Thoracic aorta (tissue), 2 donors: ENCODE measurements at places on chromosomes 1 and 21. TPM values are rescaled to one million over a fixed set of nuclear protein-coding genes. Genes with fewer than 3 reads are reported as not detected.
A peak's percentile ranks its signal among the peaks of the same experiment; 100 is the strongest.

- H3K27me3 ChIP-seq: no peaks in the 10 kb centered on the region
- H3K27ac ChIP-seq: peak overlapping the region; percentile 46
- no peak for DNase-seq
- H3K4me3 ChIP-seq: no peak overlapping the region
- peaks cover 5% of the 10 kb centered on the region for H3K36me3 ChIP-seq
Measured at GRCh38 chr1:40774266-40774998, 9.2 kb upstream of the KCNQ4 start.

- H3K27me3 ChIP-seq: no peaks in the 10 kb centered on the region
- no peaks in the 10 kb centered on the region for H3K36me3 ChIP-seq
- H3K4me1 ChIP-seq: no peaks in the 10 kb centered on the region
Measured at GRCh38 chr1:200082329-200082728, 54.8 kb downstream of the NR5A2 start.

GRCh38 chr1:7810395-7810794 lies 26.3 kb downstream of the PER3 start:
- peaks cover 43% of the 10 kb centered on the region for H3K36me3 ChIP-seq
- no peak overlapping the region for H3K4me3 ChIP-seq
- H3K27ac ChIP-seq: no peak overlapping the region
- no peaks in the 10 kb centered on the region for H3K27me3 ChIP-seq
- no peak for DNase-seq

GRCh38 chr1:2382621-2383361 lies 8.6 kb downstream of the MORN1 start:
- H3K4me3 ChIP-seq: no peak overlapping the region
- H3K27me3 ChIP-seq: no peaks in the 10 kb centered on the region
- H3K27ac ChIP-seq: no peak overlapping the region
- peaks cover 3% of the 10 kb centered on the region for H3K4me1 ChIP-seq

DNA sequence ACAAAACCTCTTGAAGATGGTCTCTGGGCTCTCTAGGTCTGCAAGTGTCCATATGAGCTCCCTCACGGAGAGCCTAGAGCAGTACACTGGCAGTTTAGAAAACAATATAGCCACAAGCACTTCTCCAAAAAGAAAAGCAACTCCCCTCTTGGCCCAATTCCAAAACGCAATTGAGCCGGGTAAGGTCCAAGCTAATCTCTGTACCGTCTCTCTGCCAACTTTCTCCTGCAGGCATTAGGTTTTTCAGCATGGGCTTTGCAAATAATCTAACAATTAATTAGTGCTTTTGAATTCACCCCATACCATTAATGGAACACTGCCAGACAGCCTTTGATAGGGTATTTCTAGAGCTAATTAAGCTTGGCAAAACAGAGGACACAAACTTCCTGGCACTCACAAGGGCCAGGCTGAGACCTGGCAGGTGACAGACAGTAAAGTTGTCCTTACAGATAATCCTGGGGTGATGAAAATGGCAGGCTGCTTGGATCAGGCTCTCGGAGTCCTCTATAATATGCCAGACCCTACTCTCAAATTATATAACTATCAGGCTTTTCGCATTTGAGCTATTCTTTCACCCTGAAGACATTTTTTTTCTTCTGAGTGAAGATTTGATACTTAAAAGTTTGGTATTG lies 39.8 kb downstream of the TGFBR3 start:
- H3K27ac ChIP-seq: peak overlapping the region; percentile 60
- H3K36me3 ChIP-seq: no peaks in the 10 kb centered on the region
- no peak overlapping the region for H3K4me3 ChIP-seq

DNA sequence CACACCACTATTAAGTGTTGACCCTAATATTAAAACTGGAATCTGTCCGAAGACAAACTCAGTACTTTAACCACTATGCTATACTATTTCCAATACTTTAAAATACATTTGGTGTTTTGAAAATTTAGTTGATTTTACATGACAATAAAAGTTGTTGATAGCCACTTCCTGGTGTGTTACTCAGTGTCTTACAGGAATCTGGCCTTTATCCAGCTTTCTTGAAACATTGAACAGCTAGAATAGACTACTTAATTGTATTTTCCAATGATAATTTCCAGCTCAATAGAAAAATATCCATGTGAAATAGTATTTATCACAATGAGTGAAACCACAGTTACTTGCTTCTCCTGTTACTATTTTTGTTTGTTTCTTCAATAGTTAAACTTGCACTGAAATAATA lies 369.6 kb upstream of the ADGRL4 start:
- peaks cover 8% of the 10 kb centered on the region for H3K4me1 ChIP-seq
- no peaks in the 10 kb centered on the region for H3K36me3 ChIP-seq
- no peak for DNase-seq
- H3K27me3 ChIP-seq: no peaks in the 10 kb centered on the region

The C1QA gene
- total RNA-seq: 501 TPM

The HSD3B2 gene
- total RNA-seq: not detected

The NTNG1 gene
- 0.99 TPM for total RNA-seq
